Astrocyte of the hippocampus (primary cell): ENCODE measurements at places on chromosomes 2 and 18.

- no peak for DNase-seq
Observed at GRCh38 chr18:76660571-76661192, 161.7 kb upstream of the ZNF236 start.

GRCh38 chr2:101625387-101625786 lies 72.1 kb upstream of the MAP4K4 start:
- peak; percentile 8 for DNase-seq

DNA sequence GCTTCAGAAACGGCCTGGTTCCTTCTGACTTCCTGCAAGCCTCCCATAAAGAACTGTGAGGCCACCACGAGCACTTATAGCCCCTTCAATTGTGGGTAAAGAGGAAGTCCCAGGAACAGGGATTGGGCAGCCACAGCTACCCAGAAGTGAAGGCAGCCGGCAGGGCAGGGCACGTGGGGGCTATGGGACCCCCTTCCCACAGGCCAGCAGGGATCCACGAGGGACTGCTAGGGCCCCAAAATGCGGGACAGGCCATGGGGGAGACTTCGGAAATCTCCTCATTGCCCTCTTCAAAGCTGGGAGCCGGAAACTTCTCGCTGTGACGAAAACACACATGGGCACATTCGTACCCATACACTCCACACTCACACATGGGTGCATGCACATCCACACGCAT lies 196.1 kb upstream of the SALL3 start:
- DNase-seq = no peak

- peak; percentile 64 for DNase-seq
Observed at GRCh38 chr2:23649819-23650218, 264.8 kb downstream of the KLHL29 start.

DNA sequence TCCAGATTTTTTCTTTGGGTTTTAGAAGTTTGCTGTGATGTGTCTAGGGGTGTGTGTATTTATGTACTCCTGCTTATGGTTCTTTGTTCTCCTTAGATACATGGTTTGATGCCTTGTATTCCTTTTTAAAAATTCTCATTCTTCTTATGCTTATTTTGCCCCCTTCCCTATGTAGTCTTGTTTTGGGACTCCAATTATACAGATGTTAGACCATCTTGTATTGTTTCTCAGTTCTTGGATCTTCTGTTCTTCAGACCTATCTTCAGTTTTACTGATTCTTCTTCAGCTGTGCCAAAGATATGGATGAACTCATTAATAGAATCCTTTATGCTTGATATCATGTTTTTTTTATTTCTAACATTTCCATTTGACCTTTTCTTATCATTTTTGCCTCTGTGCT lies 14.2 kb upstream of the MSL3B start:
- no peak for DNase-seq

DNA sequence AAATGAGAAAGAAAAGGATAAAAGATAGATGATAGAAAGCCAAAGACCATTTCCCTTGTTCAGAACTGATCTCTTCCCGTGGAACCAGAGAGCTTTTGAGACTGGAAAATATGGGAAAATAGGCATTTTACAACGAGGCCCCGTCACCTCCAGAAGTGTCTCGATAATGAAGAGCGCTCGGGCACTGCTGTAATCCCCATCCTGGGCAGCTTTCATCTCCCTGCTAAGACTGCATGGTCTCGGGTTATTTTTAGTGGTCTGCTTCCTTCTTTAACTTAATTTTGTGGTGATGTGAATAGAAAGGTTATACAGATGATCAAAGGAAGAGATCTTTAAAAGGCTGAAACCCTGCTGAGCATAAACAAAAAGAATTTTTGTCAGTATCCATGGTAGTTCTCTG lies 176.6 kb downstream of the METTL4 start:
- DNase-seq = no peak

GRCh38 chr2:136129601-136130000 lies 11.7 kb upstream of the CXCR4 start:
- no peak for DNase-seq

DNA sequence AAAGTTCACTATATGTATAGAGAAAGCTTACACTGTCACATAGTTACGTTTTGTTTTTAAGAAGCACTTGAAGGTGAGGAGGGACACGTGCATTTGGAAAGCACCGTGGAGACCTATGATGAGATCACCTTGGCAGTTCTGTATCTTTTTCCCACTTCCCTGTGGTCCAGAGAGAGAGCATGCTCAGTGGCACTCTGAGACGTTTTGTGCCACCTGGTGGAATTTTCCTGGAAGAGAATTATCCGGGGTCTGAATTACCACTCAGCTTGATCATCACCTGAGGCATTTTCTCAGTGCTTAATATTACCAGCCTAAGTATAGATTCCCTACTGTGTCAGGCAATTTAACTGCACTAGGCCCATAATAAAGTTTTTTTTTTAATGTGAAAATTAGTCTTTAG lies 469.4 kb upstream of the SMIM21 start:
- DNase-seq = peak; percentile 48

DNA sequence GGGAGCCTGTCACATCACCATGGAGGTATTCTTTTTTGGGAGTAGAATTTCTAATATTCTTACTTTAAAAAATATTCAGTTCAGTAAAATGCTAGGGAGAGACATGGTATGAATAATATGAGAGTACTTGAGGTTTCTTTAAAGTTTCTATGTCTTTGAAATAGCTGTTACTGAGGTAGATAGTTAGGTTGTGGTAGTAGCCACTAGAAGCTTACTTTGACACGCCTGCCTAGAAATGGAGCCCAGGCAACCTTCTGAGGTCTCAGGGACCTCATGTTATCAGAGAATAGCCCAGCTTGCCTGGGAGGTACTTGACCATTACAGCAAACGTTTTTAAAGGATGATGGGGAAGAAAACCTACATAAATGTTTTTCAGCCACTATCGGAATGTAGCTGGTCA lies 131.2 kb downstream of the AGPS start:
- no peak for DNase-seq

DNA sequence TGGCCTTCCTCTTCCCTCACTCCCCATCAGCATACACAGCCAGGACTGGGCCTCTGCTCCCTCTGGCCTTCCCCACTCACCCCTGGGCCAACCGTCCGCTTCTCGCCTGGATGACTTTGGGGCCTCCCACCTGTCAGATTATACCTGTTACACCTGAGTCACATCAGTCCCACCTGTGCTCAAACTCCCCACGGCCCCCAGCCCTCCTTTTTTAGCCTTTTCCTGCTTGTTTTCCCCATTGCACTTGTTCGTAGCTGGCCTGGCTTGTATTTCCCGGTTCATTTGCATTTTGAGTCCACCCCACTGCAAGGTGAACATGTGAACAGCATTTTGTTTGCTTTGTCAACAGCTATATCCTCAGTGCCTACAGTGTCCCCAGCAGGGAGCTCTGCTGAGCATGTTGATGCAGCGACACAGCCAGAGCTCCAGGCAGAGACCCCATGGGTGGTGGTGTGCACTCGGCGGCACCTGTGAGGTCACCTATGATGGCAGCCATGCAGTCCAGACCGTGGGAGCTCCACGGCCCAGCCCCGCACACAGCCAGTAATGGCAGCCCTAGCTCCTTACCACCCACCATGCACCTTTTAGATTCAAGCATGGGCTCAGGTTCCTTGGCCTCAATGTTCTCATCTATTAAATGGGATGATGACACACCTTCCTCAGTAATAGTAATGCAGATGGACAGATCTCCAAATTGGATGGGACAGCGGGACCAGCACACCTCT lies 276.4 kb upstream of the HS6ST1 start:
- no peak for DNase-seq

- DNase-seq = no peak
Observed at GRCh38 chr18:56052202-56052601, 464.2 kb upstream of the TCF4 start.

DNA sequence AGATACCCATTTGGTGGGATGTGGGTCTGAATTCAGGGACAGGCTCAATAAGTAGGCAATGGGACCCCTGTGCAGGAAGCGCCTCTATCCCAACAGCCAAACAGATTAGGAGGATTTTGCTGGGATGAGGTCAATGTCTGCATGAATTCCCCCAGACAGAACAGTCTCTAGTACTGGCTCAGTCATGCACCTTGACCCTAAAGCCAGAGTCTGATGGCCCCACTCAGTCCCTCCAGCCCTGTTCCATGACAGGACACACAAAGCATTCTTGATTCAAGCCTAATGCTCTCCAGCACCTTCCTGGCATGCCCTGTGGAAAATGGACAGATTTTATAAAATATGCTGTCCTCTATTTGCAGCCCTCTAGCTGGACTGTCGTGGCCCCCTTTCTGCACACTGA lies 49.8 kb upstream of the RAB6D start:
- DNase-seq = no peak

- no peak for DNase-seq
Observed at GRCh38 chr2:192026059-192026824, 168.5 kb downstream of the TMEFF2 start.

DNA sequence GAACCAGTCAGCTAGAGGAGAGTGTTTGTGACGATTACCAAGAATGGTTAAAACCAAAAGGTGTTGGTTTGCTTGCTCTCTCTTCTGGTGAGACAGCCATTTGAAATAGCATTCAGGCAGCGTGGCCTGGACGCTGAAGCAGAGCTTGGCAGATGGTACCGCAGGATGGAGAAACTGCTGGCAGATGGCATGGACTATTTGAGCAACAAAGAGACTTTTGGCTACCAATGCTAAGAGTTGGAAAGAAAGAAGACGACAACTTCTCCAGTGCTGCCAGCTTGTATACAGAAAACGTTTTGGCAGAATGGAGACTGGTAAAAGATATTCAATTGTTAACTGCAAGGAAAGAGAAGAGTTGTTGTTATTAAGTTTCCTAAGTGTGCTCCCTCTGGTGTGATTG lies 315.0 kb downstream of the PARD3B start:
- no peak for DNase-seq

GRCh38 chr2:172763079-172763478 lies 27.4 kb downstream of the RAPGEF4 start:
- DNase-seq = no peak
